G401 (cell line): ENCODE measurements at places on chromosomes 7 and 10. TPM values are rescaled to one million over a fixed set of nuclear protein-coding genes. Genes with fewer than 3 reads are reported as not detected.
A peak's percentile ranks its signal among the peaks of the same experiment; 100 is the strongest.

Gene TMEM168
- total RNA-seq, result 5.6 and 15.1 TPM in 2 replicates

GRCh38 chr10:103752680-103753248, 102.6 kb downstream of the SH3PXD2A start:
- no peak for DNase-seq

Gene FAM107B
- 39.1 and 44.6 TPM in 2 replicates for total RNA-seq

- no peak for DNase-seq
These were observed at the start of gene NRP1 for GRCh38 chr10:33334153-33334804. Gene NRP1 (minus strand): TSS chr10:33334667. CDS start chr10:33334382, 285 bp downstream.

DNA sequence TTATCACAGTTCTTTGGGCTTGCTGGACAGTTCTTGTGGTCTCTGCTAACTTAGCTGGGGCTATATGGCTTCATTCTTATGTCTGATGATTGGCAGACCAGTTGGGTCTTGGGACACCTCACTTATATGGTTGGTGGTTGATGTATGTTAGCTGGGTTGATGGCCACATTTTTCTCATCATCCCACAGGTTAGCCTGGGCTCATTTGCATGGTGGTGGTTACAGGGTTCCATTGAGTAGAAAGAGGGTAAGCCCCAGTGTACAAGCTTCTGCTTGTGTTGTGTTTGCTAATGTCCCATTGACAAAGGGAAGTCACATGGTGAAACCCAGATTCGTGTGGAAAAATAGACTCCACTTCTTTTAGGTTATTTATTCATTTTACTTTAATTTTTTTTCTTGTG, 40.6 kb downstream of the TMEM60 start:
- peak; percentile 28 for DNase-seq

- no peak for DNase-seq
These were observed 537.1 kb upstream of the FOXK1 start for GRCh38 chr7:4144811-4145510.

GRCh38 chr7:25069900-25070443, 55.1 kb downstream of the CYCS start:
- DNase-seq, result peak; percentile 45

- DNase-seq, result no peak
These were observed 29.7 kb downstream of the HTRA1 start for GRCh38 chr10:122490786-122491680.

Gene RADIL
- 7.3 and 14.8 TPM in 2 replicates for total RNA-seq
